ENCODE measurements at places on chromosomes 1 and 21. TPM values are rescaled to one million over a fixed set of nuclear protein-coding genes. Genes with fewer than 3 reads are reported as not detected.

The FALEC gene
- not detected for total RNA-seq

The FAM72A gene
- total RNA-seq: 4.4 TPM

The AADACL4 gene
- not detected for total RNA-seq

The JAM2 gene
- total RNA-seq: 0.93 TPM

The LCE1E gene
- total RNA-seq: not detected

The HES3 gene
- not detected for total RNA-seq

The INSRR gene
- total RNA-seq: under 0.01 TPM

The S100A2 gene
- total RNA-seq: 2.4 TPM

The SH2D1B gene
- not detected for total RNA-seq

The FCGR3A gene
- not detected for total RNA-seq

The LRRC3 gene
- 0.25 TPM for total RNA-seq

The MIXL1 gene
- total RNA-seq: not detected

The MYOG gene
- not detected for total RNA-seq

The POU3F1 gene
- total RNA-seq: not detected

The ALX3 gene
- not detected for total RNA-seq

The TBX15 gene
- total RNA-seq: 0.25 TPM

The CCDC27 gene
- total RNA-seq: not detected

The PEAR1 gene
- total RNA-seq: 15.9 TPM

The DYRK1A gene
- 58.3 TPM for total RNA-seq

The PLEKHN1 gene
- 0.25 TPM for total RNA-seq

The RGS5 gene
- 76.0 TPM for total RNA-seq

The MAGOH gene
- 32.5 TPM for total RNA-seq

The OR2T2 gene
- not detected for total RNA-seq

The LCE2A gene
- total RNA-seq: not detected

The ZBTB18 gene
- 7.4 TPM for total RNA-seq

The LBR gene
- 32.2 TPM for total RNA-seq

The BACE2 gene
- 105 TPM for total RNA-seq

The MASP2 gene
- total RNA-seq: 0.06 TPM

The USH2A gene
- total RNA-seq: under 0.01 TPM

The PTPRC gene
- 0.40 TPM for total RNA-seq

The ELOA gene
- 32.4 TPM for total RNA-seq

The TEX38 gene
- total RNA-seq: not detected

The NBPF20 gene
- total RNA-seq: 2.9 TPM

The SLC6A17 gene
- total RNA-seq: 1.6 TPM

The SYPL2 gene
- 0.13 TPM for total RNA-seq

The RHD gene
- not detected for total RNA-seq

The CD5L gene
- not detected for total RNA-seq

The ARHGAP29 gene
- total RNA-seq: 37.7 TPM

The CRABP2 gene
- total RNA-seq: 7.3 TPM

The KCNQ4 gene
- under 0.01 TPM for total RNA-seq

The VAV3 gene
- total RNA-seq: 0.31 TPM

The LYSMD1 gene
- 5.8 TPM for total RNA-seq

The PKP1 gene
- under 0.01 TPM for total RNA-seq

The SPRR2G gene
- total RNA-seq: not detected

The LDLRAP1 gene
- 34.1 TPM for total RNA-seq

Measured in aortic smooth muscle cell (primary cell).